Activated B cell treated with CpG ODN at 0.5 μM for 24 hours (primary cell): ENCODE measurements at places on chromosomes 1 and 21. TPM values are rescaled to one million over a fixed set of nuclear protein-coding genes. Genes with fewer than 3 reads are reported as not detected.

Gene PTPN7
- total RNA-seq: 29.4 and 31.0 TPM in 2 replicates

Gene TENT5C
- total RNA-seq: 56.2 and 59.3 TPM in 2 replicates

Gene TNFAIP8L2
- 8.5 and 9.3 TPM in 2 replicates for total RNA-seq

GRCh38 chr1:5513846-5514526, 478.2 kb downstream of the NPHP4 start:
- H3K36me3 ChIP-seq: no peaks in the 10 kb centered on the region
- H3K27ac ChIP-seq: no peak overlapping the region
- DNase-seq: no peak

DNA sequence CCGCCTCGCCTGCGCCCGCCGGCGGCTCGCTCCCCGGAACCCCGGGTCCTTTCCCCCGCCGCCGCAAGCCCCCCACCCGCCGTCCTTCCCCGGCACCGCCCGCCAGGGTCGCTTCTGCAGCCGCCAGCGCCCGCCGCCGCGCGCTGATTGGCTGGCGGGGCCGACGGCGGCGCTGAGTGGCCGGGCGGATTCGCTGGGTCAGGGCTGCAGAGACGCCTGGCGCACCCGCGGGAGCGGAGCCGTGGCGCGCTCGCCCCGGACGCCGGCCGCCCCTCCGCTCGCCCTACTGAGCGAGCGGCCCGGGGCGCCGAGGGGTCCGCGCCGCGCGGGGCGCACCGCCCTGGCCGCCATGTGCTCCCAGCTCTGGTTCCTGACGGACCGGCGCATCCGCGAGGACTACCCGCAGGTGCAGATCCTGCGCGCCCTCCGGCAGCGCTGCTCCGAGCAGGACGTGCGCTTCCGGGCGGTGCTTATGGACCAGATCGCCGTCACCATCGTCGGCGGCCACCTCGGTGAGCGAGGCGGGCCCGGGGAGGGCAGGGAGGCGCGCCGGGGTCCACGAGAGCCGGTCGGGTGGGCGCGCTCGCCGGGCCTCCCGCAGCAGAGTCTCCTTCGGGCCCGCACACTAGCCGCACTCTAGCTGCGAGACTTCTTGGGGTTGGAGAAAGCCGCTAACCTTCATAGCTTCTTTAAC, at the start of gene RIMKLA:
TSS of gene RIMKLA (plus strand) at position 207 of the 694 bp plus-strand sequence. CDS start at position 350, 143 bp downstream.
- peaks cover 47% of the 10 kb centered on the region for H3K27me3 ChIP-seq
- H3K4me3 ChIP-seq: peak within 1 kb of the TSS; percentile 78
- peaks cover 9% of the 10 kb centered on the region for H3K4me1 ChIP-seq
- DNase-seq: peak; percentile 27
- no peaks in the 10 kb centered on the region for H3K36me3 ChIP-seq

DNA sequence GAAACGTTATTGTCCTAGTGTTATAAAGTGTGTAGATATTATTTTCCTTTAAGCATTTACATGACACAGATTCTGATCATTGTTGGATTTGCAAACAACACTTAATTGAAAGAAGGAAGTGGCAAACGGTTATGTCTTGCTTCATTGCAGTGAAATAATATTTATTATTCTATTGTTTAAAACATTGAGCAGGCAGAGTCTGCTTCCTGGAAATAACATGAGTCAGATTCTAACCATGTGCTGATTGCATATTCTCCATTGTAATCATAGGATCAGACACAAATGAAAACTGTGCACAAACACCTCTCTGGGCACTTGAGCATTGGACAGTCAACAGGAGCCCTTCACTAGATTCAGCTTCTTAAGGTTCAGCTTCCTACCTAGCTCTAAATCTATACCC, 46.8 kb upstream of the USP25 start:
- H3K36me3 ChIP-seq: no peaks in the 10 kb centered on the region
- no peaks in the 10 kb centered on the region for H3K4me1 ChIP-seq
- H3K27me3 ChIP-seq: peaks cover 7% of the 10 kb centered on the region
- no peak overlapping the region for H3K4me3 ChIP-seq
- no peak for DNase-seq

GRCh38 chr1:245383396-245384330, 228.9 kb downstream of the KIF26B start:
- no peak overlapping the region for H3K4me3 ChIP-seq
- H3K27ac ChIP-seq: no peak overlapping the region
- peaks cover 5% of the 10 kb centered on the region for H3K27me3 ChIP-seq
- H3K36me3 ChIP-seq: no peaks in the 10 kb centered on the region
